ENCODE measurements at places on chromosomes 1 and 21. TPM values are rescaled to one million over a fixed set of nuclear protein-coding genes. Genes with fewer than 3 reads are reported as not detected.
A peak's percentile ranks its signal among the peaks of the same experiment; 100 is the strongest.

Gene RGS8
- polyA plus RNA-seq = 0.05 TPM

Gene GPR153
- 17.0 TPM for polyA plus RNA-seq

Gene NPR1
- 12.7 TPM for polyA plus RNA-seq

Gene SPATA45
- polyA plus RNA-seq = not detected

Gene TMEM82
- polyA plus RNA-seq = not detected

Gene TSNAX
- 29.5 TPM for polyA plus RNA-seq

Gene LYPD8
- not detected for polyA plus RNA-seq

Gene DIO1
- 0.10 TPM for polyA plus RNA-seq

Gene CERS2
- 102 TPM for polyA plus RNA-seq

- no peak for DNase-seq
Observed at GRCh38 chr1:181413836-181414235, 69.5 kb upstream of the CACNA1E start.

DNA sequence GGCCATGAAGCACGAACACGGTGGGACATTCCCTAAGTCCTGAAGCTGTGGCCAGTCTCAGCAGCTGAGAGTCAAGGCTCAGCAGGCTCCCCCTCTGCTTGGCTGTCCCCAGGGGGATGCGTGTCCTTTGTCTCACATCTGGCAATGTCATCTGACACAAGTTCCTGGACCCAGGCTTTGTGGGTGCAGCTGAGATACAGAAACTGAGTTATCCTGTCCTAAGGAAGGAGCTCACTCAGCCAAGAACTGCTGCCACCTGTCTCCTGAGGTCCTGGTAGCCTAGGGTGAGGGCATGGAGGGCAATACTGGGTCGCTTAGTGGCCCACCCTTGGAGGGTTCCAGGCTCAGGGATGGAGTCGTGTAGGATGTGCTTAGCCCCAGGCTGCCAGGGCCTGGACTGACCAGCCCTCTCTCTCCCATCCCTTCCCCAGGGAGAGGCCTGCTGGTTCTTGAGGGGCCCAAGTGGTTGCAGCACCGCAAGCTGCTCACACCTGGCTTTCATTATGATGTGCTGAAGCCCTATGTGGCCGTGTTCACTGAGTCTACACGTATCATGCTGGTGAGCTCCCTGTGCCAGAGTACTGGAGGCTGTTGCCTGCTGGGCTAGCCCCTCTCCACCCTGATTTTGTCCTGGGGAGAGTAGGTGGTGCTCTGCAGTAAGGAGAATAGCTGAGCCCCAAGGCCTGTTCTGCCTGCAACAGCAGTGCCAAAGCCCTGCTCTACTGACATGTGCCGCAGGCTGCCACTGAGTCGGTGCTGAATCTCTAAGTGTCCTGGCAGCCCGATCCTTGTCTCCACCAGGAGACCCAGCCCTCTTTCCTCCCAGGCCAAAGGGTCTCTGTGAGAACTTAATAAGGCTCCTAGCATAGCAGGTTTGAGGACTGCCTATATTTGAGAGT is 13.5 kb downstream of the CYP4B1 start:
- no peak for DNase-seq

DNA sequence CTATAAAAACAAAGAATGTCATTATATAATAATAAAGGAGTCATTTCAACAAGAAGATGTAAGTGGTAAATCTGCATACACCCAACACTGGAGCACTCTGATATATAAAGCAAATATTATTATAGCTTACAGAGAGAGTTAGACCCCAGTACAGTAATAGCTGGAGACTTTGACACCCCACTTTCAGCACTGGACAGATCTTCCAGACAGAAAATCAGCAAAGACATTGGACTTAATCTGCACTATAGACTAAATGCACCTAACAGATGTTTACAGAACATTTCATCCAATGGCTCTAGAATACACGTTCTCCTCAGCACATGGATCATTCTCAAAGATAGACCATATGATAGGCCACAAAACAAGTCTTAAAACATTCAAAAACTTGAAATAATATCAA is 20.0 kb upstream of the KCNH1 start:
- peak; percentile 24 for DNase-seq

DNA sequence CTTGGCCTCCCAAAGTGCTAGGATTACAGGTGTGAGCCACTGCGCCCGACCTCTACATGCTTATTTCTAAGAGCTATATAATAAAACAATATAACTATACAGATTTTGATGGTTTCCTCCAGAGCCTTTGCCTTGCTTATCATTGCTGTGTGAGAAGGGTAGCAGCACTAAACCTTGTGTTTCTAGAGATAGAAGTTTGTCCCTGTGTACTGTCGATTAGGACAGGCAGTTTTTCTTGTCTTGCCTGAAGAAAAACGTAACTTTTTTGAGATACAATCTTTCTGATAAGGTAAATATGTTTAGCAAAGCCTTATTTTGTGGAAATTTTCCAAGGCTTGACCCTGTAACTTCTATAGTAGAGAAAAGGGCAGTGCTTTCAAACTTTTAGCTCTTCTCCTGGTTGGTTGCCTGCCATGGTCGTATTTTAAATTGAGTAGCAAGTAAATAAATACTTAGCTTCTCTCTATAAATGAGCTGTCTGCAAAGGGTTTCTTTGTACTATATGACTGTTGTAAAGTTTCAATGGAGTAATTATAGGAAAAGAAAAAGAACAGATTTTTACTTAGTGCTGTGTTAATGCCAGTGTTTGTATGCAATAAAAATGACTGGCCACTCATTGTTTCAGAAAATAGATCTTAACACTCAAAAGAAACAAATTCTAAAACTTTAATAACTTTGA is 86.4 kb upstream of the CACYBP start:
- no peak for DNase-seq

DNA sequence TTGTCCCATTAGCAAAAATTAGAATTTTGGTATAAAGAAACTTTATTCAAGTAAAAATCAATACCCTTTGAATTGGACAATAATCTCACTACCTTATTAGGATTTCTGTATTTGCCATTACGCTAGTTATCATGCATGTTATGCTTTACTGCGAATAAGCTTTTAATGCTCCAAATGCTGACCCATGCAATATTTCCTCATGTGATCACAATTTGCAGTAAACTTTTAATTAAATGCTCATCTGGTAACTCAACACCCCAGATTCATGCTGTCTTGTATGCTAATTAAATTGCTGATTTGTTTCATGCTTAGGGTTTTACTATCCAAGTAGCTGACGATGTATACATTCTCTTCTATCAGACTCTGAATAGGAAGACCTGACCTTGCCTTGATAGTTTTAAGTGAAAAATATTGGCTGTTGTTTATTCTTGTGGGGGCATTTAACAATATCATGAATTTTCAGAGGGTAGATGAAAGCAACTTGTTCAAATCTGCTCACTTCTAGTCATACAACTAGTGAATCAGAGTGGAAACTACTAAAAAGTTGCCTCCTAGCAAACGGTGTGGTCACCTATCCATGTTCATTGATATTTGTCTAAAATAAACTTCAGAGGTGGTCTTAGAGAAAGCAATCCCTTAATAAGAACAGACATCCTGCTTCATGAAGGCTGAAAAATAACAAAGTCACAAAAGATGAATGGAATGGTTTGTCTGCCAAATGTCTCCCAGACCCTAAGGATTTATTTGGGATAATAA is 5.6 kb downstream of the XCL1 start:
- no peak for DNase-seq

GRCh38 chr1:74570797-74571492 is 58.5 kb upstream of the LRRC53 start:
- peak; percentile 13 for DNase-seq

- no peak for DNase-seq
Observed at GRCh38 chr1:174116042-174116441, 43.3 kb upstream of the RABGAP1L start.

GRCh38 chr1:170175041-170175440 is 29.3 kb downstream of the NTMT2 start:
- no peak for DNase-seq

- no peak for DNase-seq
Observed at GRCh38 chr1:154445040-154445472, 39.9 kb downstream of the IL6R start.

GRCh38 chr21:14742119-14742518 is 196.0 kb upstream of the SAMSN1 start:
- DNase-seq = no peak

GRCh38 chr1:159879977-159880376 is 17.5 kb upstream of the VSIG8 start:
- DNase-seq = no peak

GRCh38 chr1:55823541-55824250 is 608.5 kb upstream of the USP24 start:
- no peak for DNase-seq

DNA sequence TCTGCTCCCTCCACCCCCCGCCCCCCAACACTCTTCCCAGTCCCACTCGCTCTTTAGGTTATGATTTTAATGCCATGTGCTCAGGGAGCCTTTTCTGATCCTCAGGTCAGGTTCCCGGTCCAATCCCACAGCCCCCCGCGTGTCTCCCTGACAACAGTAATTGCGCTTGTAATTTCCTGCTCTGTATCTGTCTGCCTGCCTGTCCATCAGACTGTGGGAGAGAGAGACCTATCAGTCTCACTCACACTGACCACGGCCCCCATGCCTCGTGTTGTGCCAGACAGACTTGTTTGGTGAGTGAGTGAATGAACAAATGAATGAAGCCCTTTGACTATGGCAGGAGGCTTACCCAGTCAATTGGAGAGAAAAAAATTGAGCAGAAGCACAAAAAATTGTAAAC is 50.8 kb upstream of the ECE1 start:
- no peak for DNase-seq

GRCh38 chr1:218945050-218945449 is 228.6 kb upstream of the LYPLAL1 start:
- DNase-seq = no peak

DNA sequence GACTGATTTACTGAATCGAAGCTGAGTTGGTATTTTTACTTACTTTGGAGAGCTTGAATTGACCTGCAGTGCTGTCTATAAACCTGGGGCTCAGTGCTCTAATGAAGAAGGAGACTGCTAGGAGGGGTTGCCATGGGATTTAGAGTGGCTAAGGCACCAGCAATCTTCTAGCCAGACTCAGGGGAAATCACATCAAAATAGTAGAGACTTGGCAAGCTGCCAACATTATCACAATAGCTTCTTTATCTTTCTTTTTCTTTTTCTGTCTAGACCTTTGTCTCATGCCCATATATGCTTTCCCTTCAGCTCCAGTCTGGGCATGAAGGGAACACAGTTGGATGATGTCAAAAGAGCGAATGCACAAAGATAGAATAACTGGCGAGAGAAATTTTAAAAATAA is 301.1 kb upstream of the DPYD start:
- DNase-seq = no peak

- peak; percentile 30 for DNase-seq
Observed at GRCh38 chr1:230307213-230307612, 118.9 kb downstream of the PGBD5 start.

DNA sequence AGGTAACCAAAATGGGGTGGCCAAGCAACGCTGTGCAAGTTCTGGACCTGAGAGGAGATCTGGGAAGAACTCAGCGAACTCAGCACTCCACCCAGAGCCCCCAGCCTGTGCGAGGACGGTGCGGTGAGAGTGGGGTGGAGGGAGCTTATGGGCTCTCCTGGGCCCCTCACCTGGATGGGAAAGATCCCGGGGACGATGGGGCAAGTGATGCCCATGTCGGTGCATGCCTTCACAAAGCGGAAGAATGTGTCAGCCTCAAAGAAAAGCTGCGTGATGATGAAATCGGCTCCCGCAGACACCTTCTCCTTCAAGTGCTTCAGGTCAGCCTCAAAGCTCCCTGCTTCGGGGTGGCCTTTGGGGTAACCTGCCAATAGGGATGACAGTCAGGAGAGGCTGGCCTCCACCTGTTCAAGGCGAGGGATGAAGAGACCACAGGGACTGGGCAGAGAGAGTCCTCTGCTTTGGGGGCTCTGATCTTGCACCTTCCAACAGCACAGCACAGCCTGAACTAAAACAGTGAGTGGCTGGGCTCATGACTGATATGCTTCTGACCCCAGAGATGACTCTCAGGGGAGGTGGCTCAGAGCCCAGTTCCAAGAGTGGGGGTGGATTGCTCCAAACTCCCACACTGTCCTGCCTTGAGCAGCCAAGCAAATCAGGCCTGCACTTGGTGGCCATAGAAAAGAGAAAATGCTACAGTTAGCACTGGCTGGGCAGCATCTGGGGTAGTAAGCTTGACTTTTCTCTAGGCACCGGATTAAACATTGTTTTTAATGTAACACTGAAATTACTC is 9.5 kb downstream of the MTHFR start:
- peak; percentile 56 for DNase-seq

GRCh38 chr1:93703643-93704042 is 22.0 kb upstream of the BCAR3 start:
- no peak for DNase-seq

- DNase-seq = no peak
Observed at GRCh38 chr1:114130846-114131525, 22.7 kb downstream of the SYT6 start.

DNA sequence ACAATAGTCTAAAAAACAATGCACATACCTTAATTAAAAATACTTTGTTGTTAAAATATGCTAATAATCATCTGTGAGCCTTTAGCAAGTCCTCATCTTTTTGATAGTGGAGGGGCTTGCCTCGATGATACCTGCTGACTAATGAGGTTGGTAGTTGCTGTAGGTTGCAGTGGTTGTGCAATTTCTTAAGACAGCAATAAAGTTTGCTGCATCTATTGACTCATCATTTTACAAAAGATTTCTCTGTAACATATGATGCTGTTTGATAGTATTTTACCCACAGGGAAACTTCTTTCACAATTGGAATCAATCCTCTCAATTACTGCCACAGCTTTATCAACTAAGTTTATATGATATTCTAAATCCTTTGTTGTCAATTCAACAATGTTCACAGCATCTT is 7.6 kb downstream of the C1orf87 start:
- no peak for DNase-seq

- no peak for DNase-seq
Observed at GRCh38 chr1:214935258-214935657, 147.3 kb upstream of the KCNK2 start.

DNA sequence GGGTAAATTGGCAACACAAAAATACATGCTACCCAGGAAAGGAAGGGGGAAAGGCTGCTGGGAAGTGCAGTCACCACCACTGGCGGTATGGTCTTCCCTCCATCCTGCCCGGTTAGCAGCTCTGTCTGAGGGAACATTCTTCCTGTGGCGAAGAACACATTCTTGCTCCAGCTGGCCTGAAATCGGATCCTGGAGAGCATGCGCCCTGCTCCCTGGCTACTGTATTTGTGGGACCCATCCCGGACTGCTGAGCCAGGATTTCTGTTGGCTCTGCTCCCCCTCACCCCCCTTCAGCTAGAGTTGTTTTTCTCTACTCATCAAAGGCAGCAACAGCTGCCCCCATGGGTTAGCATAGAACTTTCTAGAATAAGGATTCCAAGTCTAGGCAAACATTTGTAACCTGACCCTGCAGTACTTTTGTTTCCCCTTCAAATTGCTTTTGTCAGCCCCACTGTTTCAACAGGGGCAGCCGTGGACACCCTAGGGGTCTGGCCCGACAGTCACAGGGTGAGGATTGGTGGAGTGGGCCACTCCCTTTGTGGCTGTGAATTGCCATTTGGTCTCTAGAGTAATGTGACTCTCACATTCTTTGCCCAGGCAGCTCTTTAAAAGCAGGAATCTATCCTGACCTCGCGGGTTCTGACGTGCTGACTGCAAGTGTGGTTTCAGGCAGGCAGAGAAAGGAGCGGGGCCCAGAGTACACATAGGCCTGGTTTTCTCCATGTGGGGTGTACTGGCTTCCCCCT is 157.7 kb downstream of the TOMM20 start:
- peak; percentile 96 for DNase-seq

All from muscle of leg (tissue), 16 donors.